NCI-H2029 (cell line): ENCODE measurements at places on chromosomes 6 and 20.

GRCh38 chr6:146358431-146359046 lies 185.1 kb upstream of the RAB32 start:
- DNase-seq: no peak

GRCh38 chr6:25369036-25369432 lies 89.9 kb downstream of the CARMIL1 start:
- no peak for DNase-seq

DNA sequence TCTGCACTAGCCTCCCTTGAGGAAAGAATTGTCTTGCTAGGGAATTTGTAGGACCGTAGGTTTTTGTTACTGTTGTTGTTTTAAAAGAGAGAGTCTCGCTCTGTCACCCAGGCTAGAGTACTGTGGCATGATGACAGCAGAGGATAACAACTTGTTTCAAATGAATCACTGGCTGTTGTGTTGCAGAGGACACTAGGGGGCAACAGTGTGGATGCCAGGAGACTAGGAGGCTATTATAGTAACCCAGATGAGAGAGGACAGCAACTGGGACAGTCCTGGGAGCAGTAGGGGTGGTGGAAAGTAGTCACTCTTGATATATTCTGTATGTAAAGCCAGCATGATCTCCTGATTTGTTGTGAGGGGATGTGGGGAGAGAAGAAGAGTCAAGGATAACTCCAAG lies 41.8 kb upstream of the LAMA4 start:
- no peak for DNase-seq

DNA sequence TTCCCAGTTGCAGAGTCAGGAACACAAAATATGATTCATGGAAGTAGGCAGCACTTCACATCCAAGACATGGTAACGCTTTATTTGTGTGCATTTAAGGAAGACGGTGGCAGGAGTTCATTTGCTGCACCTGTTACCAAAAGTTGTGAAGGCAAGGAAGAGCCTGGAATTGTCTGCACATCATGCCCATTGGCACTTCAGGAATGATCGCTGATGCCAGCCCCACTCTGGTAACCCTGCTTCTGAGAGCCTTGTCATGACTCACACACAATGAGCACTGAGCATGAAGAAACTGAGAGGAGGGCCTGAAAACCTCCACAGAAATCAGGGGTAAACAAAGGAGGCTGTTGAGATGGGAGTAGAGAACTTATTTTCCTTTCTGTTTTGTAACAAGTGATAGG lies 181.1 kb downstream of the RPS12 start:
- no peak for DNase-seq

- DNase-seq: no peak
These were observed 147.8 kb downstream of the PHACTR3 start for GRCh38 chr20:59752101-59752586.

- no peak for DNase-seq
These were observed 6.6 kb upstream of the GFRAL start for GRCh38 chr6:55320696-55321086.

DNA sequence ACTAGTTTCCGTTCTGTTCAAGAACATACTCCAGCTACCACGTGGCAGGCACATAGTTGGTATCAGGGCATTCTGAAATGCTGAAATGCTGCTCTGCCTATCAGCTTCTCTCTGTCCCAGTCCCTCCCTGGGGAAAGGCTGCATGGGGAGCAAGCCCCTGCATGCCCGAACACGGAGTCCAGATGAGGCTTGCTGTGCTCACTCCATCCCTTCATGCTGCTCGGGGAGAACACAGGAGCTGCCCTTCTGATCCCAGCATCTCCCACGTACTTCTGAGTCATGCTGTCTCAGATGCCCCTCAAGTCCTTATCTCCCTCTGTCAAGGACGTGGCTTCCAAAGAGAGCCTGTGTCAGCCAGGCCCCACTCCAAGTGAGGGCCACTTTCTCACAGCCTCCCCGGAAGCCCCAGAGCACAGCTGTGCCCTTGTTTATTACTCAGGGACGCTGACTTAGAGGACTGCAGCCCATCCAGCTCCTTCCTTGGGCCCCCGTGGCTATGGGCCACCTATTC lies 29.4 kb downstream of the THBS2 start:
- no peak for DNase-seq

DNA sequence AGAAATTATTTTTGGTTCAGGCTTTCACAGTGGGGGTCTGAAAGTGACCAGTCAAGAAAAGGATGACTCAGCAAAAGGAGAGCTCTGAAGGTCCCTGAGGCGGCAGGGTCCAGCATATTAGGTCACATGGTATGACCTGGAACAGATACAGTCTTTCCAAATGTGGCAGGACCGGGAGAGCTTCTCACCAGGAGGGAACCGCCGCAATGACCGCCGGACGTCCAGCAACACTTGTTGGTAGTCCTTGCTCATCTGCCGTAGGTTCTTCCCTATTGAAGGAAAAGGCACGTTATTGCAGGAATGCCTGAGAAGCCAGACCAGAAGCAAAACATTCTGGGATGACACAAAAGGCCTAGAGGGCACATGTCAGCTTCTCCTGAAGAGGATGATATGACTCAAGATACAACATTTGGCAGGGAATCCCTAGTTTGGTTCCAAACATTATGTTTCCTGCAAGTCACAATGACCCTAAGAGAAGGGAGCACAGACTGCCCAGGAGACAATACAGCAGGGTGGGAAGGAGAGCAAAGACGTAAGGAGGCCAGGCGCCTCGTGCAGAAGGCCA lies 17.4 kb downstream of the TBC1D20 start:
- no peak for DNase-seq

GRCh38 chr6:147184379-147184778 lies 19.8 kb upstream of the STXBP5 start:
- no peak for DNase-seq
